ENCODE measurements at places on chromosomes 5 and 9.

- DNase-seq: no peak
Measured at GRCh38 chr9:83964973-83965349, 15.1 kb downstream of the HNRNPK start.

DNA sequence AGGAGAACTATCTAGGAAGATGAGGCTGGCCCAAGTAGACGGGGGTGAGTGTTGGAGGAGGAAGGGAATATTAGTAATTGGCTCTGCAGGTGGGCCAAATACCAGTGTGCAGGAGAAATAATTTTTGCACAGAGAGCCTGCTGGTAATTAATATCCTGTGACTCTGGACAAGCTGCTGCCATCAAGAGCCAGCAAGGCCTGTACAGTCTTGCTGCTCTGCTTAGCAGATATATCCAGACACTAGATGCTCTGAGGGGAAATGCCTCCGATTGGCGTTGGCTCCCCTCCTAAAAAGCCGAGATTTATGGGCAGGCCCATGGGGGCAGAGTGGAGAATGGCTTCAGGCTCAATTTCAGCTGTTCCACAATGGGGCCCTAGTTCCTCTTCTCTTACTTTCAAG is 29.6 kb upstream of the ASTN2 start:
- DNase-seq: no peak

GRCh38 chr5:140718266-140718592 is 18.0 kb downstream of the ZMAT2 start:
- DNase-seq: no peak

DNA sequence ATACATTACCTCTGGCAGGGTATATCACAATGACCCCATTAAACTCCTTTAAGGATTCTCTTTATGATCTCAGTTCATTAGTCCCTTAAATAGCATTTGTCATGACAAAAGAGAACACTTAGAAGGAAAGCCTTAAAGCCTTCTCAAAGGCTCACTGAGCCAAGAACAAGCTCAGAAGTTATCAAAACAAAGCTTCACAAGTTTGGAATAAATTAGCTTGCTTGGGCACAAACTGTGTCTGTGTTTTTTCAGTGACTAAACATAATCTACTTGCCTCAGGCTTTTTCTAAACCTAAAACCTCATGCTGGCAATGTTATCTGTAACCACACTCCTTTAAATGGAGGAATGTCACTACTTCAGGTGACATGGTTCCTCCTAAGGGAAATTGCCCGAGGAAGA is 1114.9 kb upstream of the C9orf72 start:
- DNase-seq: no peak

- DNase-seq: no peak
Measured at GRCh38 chr9:109969011-109969410, 189.0 kb downstream of the PALM2AKAP2 start.

DNA sequence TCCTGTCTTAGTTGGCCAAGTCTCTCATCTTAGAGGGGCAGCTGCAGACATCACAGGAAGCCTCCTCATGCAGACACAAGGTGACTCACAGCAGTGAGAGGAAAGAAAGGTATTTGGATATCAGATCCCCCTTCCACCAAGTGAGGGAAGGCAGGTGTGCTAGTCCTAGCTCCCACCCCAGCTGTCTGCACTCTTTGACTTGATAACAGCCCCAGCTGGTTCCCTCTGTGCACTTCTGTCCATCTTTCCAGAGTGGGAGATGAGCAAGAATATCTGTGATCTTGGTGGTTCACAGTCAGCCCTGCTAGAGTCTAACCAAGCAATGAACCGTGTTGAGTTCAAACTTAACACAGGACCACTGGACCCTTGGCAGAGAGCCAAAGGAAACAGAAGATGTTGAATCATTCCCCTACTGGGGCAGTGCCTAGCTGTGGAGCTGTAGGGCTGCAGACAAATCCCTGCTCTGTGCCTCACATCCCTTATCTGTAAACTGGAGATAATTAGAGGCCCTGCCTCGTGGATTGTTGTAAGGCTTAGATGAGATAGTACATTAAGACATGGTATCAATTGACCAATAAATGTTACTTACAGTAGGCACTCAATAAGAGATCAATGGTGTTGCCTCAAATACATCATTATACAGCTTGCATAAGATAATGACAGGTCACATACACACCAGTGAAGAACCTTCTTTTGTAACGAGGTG is 39.1 kb downstream of the SH3RF2 start:
- no peak for DNase-seq

- DNase-seq: no peak
Measured at GRCh38 chr5:136062366-136063274, 33.8 kb downstream of the TGFBI start.

DNA sequence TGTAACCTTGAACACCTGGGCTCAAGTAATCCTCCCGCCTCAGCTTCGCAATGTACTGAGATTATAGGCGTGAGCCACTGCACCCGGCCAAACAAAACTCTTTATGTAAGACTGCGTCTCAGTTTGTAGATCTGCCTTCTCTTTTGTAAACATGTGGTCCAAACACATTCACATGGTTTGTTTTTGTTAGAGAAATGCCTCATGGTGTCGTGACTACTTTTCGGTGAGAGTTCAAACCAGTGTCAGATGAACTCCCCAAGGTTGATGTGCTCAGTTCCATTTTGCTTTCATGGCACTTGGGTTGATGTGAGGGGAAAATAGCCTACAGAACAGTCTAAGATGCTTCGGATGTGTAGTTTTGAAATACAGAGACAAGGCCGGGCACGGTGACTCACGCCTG is 231.6 kb downstream of the GOLPH3 start:
- DNase-seq: no peak

DNA sequence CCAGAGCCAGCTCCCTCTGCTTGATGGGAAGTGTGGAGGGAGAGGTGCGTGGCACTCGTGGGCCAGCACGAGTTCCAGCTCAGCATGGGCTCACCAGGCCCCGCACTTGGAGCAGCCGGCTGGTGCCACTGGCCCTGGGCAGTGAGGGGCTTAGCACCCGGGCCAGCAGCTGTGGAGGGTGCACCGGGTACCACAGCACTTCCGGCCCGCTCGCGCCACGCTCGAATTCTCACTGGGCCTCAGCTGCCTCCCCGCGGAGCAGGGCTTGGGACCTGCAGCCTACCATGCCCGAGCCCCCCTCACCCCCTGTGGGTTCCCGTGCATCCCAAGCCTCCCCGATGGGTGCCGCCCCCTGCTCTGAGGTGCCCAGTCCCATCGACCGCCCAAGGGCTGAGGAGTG is 98.4 kb downstream of the DCP2 start:
- no peak for DNase-seq

GRCh38 chr9:89838621-89839020 is 233.8 kb downstream of the GADD45G start:
- no peak for DNase-seq

- DNase-seq: no peak
Measured at GRCh38 chr9:27722866-27723265, 149.6 kb upstream of the C9orf72 start.

DNA sequence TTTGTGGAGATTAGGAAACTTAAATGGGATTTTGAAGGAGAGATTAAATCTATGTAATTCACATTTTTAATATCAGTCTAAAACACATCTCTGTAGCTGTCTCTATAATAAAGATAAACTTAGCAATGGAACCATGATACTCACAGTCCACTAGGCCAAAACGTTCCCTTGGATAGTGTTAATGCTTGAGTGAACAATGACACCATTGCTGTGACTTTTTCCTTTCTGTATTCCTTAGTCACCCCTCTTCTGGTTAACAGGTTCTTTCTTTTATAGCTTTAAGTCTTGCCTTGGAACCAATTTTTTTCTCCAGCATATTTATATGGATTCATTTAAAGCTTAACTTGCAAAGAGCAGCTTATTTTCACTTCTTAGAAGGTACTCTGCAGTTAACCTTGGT is 63.3 kb downstream of the INSL6 start:
- no peak for DNase-seq

GRCh38 chr9:69671311-69671878 is 776 bp downstream of the APBA1 start:
- DNase-seq: no peak
